ENCODE measurements at places on chromosomes 12 and 14.

DNA sequence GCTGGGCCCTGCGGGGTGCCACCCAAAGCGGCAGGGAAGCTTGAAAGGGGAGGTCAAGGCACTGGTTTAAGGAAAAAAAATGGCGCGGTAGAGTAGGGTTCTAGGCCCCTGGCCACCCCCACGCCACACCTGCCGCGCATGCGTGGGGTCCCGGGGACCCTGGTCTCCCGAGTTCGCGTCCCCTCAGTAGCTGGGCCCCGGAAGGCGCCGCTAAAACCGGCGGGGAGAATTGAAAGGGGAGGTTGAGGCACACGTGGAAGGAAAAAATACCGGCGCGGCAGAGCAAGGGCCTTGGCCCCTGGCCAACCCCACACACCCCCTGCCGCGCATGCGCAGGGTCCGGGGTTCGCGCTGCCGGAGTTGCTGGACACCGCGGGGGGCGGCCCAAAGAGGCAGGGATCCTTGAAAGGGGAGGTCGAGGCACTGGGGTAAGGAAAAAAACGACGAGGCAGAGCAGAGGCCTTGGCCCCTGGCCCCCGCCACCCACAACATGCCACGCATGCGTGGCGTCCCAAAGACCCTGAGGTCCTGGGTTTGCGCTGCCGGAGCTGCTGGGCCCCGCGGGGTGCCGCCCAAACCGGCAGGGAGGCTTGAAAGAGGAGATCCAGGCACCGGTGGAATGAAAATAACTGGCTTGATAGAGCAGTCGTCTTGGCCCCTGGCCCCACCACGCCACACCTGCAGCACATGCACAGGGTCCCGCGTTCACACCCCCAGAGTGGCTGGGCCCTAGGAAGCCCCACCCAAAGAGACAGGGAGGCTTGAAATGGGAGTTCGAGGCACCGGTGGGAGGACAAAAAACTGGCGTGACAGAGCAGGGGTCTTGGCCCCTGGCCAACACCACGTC, 314.5 kb downstream of the ALG10 start:
- no peak for DNase-seq

DNA sequence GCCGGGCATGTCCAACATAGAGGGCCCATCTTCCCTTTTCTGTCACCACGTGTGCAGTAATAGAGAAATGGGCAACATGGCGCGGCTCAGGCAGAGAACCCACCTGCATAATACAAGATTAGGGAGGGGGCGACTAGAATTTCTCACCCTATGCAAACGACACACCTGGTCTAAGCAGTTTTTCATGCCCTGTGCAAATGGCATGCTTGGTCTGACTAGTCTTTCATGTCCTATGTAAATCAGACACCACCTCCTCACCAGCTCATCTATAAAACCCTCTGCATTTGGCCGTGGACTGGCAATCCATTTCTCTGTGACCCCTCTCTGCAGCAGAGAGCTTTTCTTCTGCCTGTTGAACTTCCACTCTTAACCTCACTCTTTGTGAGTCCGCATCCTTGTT, 180.2 kb upstream of the PZP start:
- DNase-seq: no peak

DNA sequence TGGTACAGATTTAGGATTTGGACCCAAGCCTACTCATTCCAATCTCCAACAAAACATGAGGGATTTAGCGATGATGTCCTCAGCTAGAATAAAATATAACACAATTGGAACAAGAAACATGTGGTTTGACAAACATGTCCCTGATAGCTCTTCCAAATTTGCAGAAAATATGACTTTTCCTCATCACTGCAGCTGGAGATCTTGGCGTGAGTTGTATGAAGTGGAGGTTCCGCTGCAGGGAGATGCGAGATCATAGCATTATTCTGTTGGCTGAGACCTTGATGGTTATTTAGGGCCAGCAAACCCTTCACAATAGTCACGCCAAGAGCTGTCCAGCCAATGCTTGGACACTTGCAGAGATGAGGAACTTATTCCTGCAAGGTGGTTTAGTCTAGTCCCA, 413.4 kb upstream of the TBX3 start:
- no peak for DNase-seq

DNA sequence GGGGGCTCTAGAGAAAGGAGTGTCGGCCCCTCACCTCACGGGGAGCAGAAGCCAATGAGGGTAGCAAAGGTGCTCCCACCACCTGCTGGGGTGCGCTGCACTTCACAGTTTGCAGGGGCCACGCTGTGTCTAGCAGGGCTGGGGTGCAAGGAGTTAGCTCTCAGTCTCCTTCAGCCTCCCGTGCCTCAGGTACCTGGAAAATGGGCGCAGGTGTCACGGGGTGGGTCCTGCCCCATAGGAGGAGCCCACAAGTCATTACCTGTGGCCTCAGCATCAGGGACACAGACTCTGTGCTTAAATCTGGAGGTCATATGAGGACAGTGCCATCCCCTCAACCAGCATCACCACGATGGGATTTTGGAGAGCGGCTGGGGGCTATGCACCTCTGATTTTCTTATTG, 326.7 kb downstream of the ADGRD1 start:
- no peak for DNase-seq

- no peak for DNase-seq
Measured at GRCh38 chr14:103380719-103381377, 4.4 kb upstream of the MARK3 start.

- no peak for DNase-seq
Measured at GRCh38 chr12:68913682-68914081, 19.3 kb downstream of the CPM start.

- DNase-seq: no peak
Measured at GRCh38 chr14:42141328-42141727, 534.7 kb downstream of the LRFN5 start.

DNA sequence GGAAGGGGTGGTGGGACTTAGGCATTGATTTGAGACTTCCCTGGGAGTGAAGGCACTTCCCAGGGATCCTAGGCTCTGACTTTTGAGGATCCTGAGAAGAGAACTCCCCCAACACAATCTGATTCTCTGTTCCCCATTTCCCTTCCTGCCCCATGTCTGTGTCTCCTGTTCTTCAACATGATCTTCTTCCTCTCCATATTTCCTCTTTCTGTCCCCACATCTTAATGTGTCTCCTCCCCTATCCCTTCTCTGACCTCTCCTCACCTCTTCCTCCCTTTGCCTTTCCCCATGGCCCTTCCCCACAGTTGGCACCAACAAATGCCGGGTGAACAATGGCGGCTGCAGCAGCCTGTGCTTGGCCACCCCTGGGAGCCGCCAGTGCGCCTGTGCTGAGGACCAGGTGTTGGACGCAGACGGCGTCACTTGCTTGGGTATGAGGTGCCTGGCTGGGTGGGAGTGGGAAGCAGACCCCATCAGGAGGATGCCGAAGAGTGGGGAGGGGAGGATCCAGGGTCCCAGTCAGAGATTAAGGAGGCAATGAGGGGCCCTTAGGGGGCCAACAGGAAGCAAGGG, 15.2 kb upstream of the LRP1-AS start:
- no peak for DNase-seq

GRCh38 chr12:116968986-116969385, 58.2 kb downstream of the FBXW8 start:
- no peak for DNase-seq

- no peak for DNase-seq
Measured at GRCh38 chr14:20781803-20782202, 735 bp downstream of the RNASE6 start.

GRCh38 chr12:85681333-85681732, 154.9 kb downstream of the RASSF9 start:
- no peak for DNase-seq

- DNase-seq: no peak
Measured at GRCh38 chr14:91140672-91141071, 26.8 kb downstream of the DGLUCY start.

DNA sequence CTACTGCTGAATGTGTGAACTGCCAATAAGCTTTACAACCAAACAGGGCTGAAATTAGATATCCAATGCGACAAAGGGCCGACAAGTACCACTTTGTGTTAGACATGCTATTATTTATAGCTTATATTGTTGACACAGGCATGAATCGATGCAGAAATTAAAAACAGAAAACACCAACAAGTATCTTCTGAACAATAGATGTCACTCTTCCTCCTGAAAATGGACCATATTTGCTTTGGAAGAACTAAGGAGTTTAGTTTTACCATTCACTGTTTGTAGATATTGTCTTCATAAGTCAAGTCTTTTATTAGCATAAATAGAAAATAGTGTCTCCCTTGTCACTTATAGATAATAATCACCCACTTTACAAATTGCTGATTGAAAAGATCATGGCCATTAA, 86.5 kb downstream of the LRIG3 start:
- no peak for DNase-seq

DNA sequence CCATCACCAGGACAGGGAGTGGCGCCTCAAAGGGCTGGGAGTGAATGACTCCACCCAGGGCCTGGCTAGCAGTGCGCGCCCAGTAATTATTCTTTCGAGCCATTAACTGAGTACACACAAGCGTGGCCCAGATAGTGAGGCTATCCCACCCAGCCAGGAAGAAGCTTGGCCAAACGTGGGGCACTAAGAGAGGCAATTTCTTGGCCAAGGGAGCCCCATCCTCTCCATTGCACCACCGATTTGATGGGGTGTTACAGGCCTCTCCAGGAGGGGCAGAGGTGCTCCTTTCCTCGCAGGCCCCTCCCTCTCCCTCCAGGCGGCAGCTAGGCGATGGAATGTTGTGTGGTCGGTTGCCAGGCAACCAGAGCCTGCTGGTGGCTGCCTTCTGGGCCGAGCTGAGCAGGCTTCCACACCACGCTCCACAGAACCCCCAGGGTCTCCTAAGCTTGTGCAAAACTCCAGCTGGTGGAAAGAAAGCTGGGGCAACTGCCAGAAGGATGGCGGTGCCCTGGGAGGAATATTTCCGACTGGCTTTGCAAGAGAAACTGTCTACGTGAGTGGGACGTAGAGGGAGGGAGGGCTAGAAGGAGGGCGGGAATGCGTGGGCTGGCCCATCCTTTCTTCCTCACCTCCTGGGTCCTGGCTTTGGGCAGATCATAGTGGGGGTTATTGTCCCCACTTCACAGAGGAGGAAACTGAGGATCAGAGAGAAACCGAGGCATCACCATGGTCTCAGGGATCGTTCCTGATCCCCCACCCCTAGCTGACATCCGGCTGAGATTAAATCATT, at the start of gene CFAP73:
Gene CFAP73 (plus strand): TSS at position 364 of the 790 bp plus-strand sequence. CDS start 134 bp downstream, at position 498.
- DNase-seq: no peak

- no peak for DNase-seq
Measured at GRCh38 chr14:61524211-61524806, 171.0 kb upstream of the HIF1A start.

DNA sequence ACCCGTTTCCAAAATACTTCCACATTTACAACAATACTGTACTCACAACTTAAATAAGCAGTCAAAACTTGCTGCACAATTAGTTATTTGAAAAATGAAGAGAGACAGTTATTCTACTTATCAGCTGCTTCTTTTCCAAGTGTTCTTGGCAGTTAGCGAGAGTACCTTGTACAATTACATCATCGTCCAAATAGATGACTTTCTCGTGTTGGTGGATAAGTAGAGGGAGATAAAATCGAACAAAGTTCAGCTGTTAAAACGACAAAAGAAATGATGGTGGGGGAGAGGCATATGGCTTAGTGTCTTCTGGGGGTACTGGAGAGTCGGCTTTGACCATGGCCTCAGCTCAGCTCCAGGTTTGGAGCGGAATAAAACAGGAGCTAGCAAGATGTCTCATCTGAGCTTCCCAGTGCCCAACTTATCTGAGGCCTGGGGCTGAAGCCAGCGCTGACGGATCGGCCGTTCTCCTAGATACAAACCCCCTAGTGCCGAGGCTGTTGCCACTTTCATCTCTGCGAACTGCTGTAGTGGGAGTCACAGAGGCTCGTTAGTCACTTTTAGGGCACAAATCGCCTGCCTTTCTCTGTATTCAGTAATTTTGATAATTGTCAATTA, 31.7 kb downstream of the TDG start:
- DNase-seq: no peak

DNA sequence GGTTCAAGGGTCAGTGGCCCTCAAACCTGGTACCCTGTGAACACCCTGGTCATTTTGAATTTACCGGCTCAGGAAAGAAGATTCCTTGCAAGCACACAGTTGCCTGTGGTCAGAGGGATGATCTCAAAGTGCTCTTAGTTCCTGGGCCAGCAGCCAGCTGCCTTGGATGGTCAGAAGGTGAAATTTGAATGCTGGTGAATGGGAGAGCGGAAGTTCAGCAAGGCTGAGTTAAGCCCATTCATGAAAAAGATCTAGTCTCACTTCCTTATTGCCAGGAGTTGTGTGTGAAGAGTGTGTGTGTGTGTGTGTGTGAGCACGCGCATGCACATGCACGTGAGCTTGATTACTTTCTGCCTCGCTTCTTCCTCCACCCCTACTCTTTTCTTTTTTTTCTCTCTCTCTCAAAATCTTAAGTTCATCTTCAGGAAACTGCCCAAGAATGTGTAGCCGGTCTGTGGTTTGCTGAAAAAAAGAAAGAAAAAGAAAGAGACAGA, 155.5 kb upstream of the CCND2 start:
- DNase-seq: no peak

- no peak for DNase-seq
Measured at GRCh38 chr12:41521872-41522379, 333.8 kb downstream of the PDZRN4 start.

DNA sequence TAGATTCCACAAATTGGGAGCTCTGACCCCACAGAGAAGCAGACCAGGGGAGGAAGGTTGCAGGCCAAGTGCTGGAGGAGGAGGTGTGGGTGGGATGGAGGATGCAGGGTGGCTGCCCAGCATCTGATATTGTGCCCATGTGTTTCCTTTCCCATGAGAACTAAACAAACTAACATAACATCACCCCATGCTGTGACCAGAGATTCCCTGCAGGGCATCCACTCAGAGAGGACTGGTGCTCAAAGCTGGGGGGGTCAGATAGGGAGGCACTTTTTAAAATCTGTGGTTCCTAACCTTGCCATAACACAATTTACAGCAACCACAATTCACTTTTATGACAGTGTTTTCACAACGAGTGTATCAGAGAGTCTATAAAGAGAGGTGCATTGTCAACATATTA, 1277.6 kb downstream of the AACS start:
- no peak for DNase-seq

- no peak for DNase-seq
Measured at GRCh38 chr14:96624661-96625425, 122.7 kb downstream of the PAPOLA start.

- no peak for DNase-seq
Measured at GRCh38 chr12:93094988-93095737, 166.1 kb upstream of the EEA1 start.

DNA sequence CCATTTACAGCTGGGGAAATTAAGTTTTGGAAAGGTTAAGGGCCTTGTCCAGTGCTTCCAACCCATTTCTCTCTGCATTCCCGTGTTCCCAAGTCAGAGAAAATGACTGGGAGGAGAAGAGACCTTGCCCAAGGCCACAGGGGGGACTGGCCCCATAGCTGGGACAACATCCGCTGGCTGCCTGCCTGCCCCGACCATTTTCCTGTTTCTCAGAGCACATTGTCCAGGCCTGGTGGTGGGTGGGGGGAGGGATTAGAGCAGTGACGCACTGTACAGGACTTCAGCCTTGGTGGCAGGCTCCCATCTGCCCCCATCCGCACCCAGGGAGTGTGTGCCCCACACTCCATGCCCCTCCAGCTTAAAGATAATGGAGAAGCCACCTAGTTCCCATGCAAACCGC, 27.7 kb downstream of the DIO3 start:
- DNase-seq: no peak
